ENCODE measurements at places on chromosomes 6 and 20.

DNA sequence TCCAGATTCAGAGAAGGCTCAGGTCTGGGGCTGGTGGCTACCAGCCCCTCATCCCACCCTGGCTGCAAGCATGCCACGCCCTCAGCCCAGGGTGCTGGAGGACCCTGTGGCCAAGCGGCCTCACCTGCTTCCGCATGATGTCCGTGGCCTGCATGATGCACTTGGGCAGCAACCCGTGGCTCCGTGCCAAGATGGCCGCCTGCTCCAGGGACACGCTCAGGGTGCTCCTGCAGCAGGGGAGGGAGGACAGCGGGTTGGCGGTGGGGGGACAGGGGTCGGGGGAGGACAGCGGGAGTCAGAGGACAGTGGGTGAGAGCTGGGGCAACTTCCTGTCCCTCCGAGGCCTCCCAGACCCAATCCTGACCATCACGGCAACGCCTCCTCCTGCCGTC is 200.1 kb downstream of the PREX1 start:
- no peak for DNase-seq

GRCh38 chr6:90083891-90084290 is 189.6 kb downstream of the GJA10 start:
- DNase-seq = no peak

DNA sequence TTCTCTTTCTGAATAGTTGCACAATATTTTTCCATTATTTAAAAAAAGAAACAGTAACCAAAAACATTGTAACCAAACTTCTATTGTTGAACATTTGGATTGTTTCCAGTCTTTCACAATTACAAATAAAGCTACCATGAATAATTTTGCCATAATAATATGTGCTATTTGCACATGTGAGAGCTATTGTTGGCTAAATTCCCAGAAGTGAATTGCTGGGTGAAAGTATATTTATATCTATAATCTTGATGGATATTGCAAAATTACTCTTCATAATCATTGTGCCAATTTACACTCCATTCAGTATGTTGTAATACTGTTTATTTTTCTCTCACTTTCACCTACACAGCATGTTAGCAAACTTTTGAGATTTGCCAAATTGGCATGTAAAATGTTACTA is 36.6 kb upstream of the SLC22A16 start:
- no peak for DNase-seq

DNA sequence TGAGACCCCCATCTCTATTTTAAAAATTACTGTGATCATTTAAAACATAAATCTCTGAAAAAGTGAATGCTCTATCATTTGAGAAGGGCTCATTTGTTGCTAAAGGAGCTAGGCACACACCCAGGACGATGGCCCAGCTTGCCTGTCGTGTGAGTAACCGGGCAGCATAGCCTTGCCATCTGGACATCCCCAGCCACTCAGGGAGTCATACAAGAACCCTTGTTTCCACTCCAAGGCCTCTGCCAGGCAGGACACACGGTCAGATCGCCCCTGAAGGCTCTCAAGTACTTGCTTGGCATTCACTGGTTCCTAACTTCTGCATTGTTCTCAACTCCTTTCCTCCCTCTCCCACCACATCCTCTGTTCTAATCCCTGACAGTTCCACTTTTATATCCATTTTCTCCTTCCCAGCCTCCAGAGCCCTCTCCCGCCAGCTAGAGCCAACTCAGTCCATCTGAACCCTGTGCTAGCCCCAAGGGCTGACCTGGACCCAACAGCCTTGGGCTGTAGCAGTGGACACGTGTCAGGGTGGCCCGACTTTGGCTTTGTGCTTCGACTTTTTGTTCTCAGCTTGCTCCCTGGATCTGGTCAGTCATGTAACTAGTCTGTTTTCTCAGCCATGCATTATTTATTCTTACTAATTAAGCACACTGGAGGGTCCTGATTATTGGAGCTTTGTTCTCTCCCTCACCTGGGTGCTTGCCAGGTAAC is 15.7 kb upstream of the EZR start:
- no peak for DNase-seq

GRCh38 chr6:26232940-26233648 is 131.9 kb upstream of the BTN3A2 start:
- DNase-seq = no peak

DNA sequence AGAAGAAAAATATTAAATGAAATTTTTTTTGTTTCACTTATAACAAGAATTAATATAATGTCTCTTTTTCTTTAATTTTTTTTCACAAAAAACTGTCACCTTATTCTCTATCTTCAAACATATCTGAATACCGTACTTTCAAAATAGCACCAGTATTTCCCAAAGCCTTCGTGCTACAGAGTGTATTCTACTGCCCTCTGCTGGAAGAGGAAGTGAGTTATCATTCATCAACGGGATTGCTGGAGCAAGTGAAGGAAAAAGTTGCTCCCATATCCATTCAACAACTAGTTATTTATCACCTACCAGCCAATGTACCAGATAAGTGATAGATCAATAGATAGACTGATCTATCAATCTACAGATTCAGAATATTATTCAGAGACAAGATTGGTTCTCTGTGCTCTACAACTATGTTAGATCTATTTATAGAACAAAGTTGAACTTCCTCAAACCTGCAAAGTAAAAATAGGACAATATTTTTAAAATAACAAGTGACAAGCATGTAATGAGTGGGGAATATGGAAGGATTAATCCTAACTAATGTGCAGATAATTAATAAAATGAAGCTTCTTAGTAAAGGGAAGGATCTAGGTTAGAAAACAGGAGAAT is 26.7 kb upstream of the TFAP2B start:
- DNase-seq = no peak

- DNase-seq = no peak
These were observed 46.7 kb upstream of the SUPT3H start for GRCh38 chr6:45424451-45424861.

GRCh38 chr6:34578445-34579262 is 22.5 kb upstream of the SPDEF start:
- no peak for DNase-seq

DNA sequence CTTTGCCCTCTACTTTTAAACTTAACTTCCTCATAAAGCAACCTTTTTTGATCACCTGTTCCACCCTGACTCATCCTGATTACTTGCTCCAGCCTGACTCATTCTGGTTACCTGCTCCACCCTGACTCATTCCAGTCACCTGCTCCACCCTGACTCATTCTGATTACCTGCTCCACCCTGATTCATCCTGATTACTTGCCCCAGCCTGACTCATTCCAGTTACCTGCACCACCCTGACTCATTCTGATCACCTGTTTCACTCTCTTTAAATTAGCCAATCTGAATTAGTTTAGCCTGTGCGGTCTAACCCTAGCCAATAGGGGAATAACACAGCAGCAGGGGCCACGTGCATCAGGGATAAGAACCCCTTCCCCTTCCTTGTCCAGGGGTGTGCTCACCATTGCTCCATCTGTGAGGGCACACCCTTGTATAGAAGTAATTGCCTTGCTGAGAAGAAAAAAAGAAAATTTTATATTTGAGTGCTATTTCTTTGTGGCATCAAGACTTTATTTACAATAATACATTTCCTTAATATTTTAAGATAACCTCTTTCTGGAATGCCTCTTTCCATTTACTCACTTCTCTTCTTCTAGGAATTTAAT is 17.9 kb downstream of the HLA-G start:
- DNase-seq = no peak

DNA sequence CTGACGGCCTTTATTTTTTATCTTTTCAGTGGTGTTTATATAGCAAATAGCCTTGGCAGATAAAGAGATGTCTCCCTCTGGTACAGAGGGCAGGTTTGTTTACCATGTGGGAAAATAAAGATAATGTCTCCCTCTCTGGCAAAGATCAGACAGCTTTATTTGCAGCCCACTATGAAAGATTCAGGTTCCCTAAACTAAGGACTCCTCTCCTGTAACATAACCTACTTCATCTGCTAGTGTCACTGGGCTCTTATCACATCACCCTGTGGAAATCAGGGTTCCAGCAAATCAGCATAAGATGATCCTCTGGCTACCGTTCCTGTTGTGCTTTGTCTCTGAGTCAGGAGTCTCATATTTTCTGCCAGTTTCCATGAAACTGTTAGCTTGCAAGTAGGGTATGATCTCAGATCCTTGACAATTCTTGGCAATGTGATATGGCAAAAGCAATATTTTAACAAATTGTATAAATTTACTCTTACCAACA is 3.1 kb downstream of the FBXL4 start:
- DNase-seq = no peak

DNA sequence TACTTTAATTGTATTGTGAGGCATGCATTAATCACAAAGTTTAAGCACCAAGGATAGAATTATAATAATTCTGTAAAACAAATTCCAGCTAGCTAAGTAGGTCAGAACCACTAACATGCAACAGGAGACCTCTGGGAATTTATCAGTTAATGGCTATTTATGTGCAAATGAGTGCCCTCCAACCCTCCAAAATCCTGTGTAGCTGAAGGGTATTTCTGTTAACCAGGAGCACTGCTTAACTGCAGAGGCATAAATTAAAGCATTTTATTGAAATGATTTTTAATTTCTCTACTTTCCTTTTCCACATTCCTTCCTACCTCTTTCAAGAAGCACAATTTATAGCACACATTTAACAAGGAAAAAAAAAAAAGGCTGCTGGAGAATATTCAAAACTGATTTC is 77.0 kb downstream of the MMS22L start:
- DNase-seq = no peak

- no peak for DNase-seq
These were observed 33.0 kb downstream of the F13A1 start for GRCh38 chr6:6287415-6287814.

- DNase-seq = no peak
These were observed 76.2 kb downstream of the TSHZ2 start for GRCh38 chr20:53048387-53048786.
